Endothelial cell of umbilical vein (primary cell): ENCODE measurements at places on chromosomes 2 and 18. TPM values are rescaled to one million over a fixed set of nuclear protein-coding genes. Genes with fewer than 3 reads are reported as not detected.

DNA sequence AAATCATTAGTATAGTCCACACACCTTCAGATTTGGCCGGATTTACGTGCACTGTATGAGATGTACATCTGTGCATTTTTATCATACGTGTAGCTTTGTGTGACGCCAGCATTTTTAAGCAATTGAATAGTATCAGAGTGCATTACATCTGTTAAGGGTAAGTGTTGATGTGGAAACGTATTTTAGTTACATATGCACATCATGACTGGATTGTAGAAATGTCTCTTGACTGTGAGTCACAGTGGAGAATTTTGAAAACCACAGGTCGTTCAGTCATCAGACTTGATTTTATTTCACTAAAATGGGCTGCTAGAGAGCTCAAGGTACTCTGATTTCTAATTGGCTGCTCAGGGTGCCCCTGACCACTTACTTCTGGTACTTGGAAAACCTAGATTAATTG lies 5.4 kb upstream of the GPBAR1 start:
- no peak for DNase-seq

The UGT1A8 gene
- polyA plus RNA-seq = not detected in 2 replicates

- DNase-seq = no peak
These were observed 224.9 kb downstream of the INSIG2 start for GRCh38 chr2:118312969-118313756.

The ONECUT2 gene
- polyA plus RNA-seq = under 0.01 and 0.01 TPM in 2 replicates

The SPRED2 gene
- 3.6 TPM in 2 replicates for polyA plus RNA-seq

DNA sequence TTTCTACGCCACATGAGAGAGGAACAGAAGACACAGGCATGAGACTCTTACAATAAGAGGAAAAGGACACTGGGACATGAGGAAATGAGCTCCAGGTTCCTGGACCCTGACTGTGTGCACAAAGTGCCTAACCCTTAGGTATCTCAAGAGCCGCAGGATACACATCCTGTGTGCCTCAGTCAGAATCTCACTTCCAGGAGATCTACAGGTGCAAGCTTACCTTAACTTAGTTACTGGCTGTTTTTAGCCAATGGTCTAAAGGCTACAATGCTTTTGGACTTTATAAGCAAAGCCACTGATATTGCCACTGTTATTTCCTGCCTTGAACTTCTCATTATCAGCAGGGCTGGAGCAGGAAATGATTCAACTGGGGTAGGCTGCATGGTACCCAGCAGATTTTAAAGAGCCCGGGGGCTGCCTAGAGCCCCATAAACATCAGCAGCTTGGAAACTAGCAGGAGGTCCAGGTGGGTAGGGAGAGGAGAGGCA lies 254.4 kb downstream of the ZNF521 start:
- DNase-seq = peak; percentile 87

The L3MBTL4 gene
- polyA plus RNA-seq = not detected in 2 replicates

The TFCP2L1 gene
- polyA plus RNA-seq = not detected in 2 replicates

- no peak for DNase-seq
These were observed 2.9 kb downstream of the ANKMY1 start for GRCh38 chr2:240554767-240555493.

The METTL4 gene
- 7.2 and 8.3 TPM in 2 replicates for polyA plus RNA-seq

The RFX8 gene
- 0.16 and 0.21 TPM in 2 replicates for polyA plus RNA-seq

The ABCB11 gene
- 0.16 and 0.22 TPM in 2 replicates for polyA plus RNA-seq

- no peak for DNase-seq
These were observed 35.8 kb downstream of the FAM178B start for GRCh38 chr2:96950381-96951124.

- no peak for DNase-seq
These were observed 2.3 kb upstream of the KIF1A start for GRCh38 chr2:240822280-240822847.

The DIPK1C gene
- not detected in 2 replicates for polyA plus RNA-seq

The SUPT7L gene
- 39.3 and 44.5 TPM in 2 replicates for polyA plus RNA-seq

The SKOR2 gene
- polyA plus RNA-seq = not detected in 2 replicates

The DSG1 gene
- not detected in 2 replicates for polyA plus RNA-seq

The SH3RF3 gene
- polyA plus RNA-seq = 3.8 and 3.9 TPM in 2 replicates

The CFC1 gene
- polyA plus RNA-seq = not detected in 2 replicates

DNA sequence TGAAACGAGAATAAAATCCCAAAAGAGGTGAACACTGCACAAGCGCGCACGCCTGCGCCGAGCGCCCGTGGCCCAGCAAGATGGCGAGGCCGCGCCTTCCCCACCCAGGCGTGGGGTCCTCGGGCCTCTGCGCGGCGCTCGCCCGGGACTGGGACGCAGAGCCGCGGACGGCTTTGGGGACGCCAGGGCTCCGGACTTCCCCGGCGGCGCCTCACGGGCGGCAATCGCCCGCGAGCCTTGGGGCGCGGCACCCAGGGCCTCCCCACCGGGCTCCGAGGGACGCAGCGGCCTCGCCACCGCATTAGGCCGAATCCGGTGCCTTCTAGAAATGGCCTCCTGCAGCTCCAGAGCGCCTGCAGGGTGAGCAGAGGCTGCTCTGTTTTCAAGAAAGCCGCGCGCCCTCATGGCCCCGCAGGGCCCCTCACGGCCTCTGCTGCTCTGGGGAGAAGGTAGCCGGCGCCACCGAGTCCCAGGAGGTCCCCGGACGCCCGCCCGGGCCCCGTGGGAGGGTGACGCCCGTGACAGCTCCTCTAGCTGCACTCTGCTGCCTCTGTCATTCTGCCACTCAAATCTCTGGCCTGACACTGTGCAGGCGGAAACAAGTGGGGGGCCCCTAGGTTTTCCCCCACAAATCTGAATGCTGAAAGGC lies 35.9 kb upstream of the POMC start:
- DNase-seq = peak; percentile 21

GRCh38 chr2:28869494-28870145 lies 489 bp downstream of the TRMT61B start:
- DNase-seq = no peak

- DNase-seq = no peak
These were observed 20.3 kb upstream of the MARCO start for GRCh38 chr2:118921646-118922045.

The TNFRSF11A gene
- polyA plus RNA-seq = 7.5 and 10.4 TPM in 2 replicates

The GRB14 gene
- 3.0 TPM in 2 replicates for polyA plus RNA-seq

- no peak for DNase-seq
These were observed 332.1 kb upstream of the CDH20 start for GRCh38 chr18:61001138-61001537.

The FBXO48 gene
- 0.46 and 0.48 TPM in 2 replicates for polyA plus RNA-seq

The GPC1 gene
- 9.6 and 10.4 TPM in 2 replicates for polyA plus RNA-seq

The HADHA gene
- 67.5 and 79.4 TPM in 2 replicates for polyA plus RNA-seq

DNA sequence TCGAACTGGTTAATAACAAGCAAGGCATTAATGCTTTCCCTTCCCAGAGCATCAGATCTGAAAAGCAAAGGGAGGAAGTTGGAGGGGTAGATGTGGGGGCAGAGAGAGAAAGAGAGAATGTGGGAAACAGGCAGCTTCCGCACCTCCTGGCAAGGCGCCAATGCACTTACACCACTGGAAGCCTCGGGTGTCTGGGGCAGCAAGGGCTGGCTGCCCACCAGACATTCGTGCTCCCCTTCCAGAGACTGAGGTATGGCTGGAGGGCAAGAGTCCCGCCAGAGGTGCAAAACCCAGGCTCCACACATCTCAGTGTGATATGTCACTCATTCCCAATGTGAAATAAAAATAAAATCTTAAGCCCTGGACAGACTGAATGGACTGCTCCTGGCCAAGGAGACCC lies 46.4 kb downstream of the TEX51 start:
- no peak for DNase-seq

The TSPYL6 gene
- 0.03 TPM in 1 of 2 replicates, not detected in the other for polyA plus RNA-seq

DNA sequence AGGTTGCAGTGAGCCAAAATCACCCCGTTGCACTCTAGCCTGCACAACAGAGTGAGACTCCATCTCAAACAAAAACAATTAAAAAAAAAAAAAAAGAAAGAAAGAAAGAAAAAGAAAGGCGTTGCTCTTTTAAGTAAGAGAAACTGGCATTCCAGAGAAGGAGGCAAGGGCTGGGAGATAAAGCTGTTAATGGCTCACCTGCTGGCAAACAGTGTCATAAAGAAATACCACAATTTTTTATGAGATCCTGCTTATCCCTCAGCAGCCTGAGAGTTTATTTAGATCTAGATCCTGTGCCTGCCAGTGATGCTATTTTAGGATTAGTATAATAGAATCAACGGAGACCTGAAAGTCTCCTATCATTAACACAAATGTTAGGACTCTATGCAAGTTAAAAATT lies 16.3 kb downstream of the SLC19A3 start:
- no peak for DNase-seq

The CACNB4 gene
- 0.13 and 0.23 TPM in 2 replicates for polyA plus RNA-seq

DNA sequence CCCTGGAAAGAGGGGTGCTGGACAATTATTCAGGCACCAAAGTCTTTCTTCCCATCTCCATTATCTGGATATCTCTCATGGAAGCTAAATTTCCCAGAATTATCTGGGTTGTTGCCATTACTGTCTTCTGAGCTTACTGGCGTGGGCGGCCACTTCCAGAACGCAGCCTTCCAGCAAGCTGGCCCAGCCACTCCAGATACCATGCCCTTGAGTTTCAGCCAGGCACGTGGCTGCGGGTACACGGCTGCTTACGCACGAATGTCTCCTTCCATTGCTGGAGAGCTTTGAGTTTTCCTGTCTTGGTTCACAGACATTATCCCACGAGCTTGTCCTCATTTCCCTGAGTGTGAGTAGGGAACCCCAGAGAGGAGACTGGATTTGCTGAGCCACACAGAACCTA lies 32.7 kb downstream of the CELF4 start:
- no peak for DNase-seq

GRCh38 chr2:122512091-122512490 lies 756.6 kb downstream of the TSN start:
- no peak for DNase-seq

DNA sequence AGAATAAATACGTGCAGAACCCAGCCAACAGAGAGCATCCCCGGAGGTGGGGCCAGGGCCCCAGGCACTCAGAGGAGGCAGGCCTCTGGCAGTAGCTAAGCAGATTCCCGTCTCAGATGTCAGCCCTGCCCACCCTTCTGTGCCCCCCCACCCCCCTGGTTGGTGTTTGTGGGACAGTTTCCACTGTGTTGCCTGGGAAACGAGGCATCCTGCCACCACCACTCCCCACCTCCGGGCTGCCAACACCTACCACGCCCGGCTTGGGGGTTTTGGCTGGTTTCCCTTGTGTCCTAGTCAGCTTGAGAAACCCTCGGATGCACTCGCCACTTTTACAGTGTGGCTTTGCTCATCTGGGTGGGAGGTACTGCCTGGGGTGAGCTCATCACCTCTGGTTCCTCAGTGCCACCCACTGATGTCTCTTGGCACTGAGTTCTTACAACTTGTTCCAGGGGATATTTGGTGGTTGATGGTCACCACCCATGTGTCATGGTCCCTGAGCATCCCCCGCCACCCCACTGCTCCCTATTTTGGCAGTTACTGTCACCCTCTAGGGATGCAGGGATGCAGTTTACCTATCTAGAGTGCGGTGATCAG lies 72.4 kb upstream of the YWHAQ start:
- no peak for DNase-seq
